Kidney tubule cell (primary cell): ENCODE measurements at places on chromosomes 5 and 9.

DNA sequence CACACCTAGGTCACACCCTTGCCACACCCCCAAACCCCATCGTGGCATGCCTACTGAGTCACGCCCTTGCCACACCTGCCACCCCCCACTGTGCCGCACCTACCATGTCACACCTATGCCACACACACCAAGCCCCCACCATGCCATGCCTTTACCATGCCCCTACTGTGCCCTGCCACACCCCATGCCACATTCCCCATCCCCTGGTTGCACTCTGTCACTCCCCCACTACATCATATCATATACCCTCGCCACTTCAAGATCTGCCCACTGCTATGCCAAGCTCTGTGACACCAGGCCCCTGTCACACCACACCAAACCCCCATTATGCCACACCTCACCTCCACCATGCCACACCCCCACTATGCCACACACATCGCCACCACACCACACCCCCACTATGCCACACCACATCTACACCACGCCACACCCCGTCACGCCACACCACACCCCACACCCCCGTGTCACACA is 101.2 kb downstream of the OLFM1 start:
- DNase-seq: no peak

DNA sequence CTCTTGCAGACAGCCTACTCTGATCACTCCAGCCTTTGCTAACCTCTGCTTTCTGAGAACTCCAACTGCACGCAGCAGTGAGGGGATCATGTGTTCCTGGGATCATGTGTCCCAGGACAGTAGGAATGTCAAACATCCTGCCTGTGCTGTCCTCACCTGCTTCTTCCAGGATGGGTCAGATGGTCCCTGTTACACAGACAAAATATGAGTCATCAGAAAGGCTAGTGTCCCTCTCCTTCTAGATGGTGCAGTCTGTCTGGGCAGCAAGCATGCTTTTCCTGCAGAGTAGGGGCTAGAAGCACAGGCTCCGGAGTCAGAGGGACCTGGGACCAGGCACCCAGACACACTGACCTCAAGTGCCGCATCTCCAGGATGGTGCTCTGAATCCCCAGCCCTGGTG is 20.1 kb upstream of the SLC25A48 start:
- peak; percentile 62 for DNase-seq

- peak; percentile 15 for DNase-seq
These were observed 32.6 kb downstream of the WDR36 start for GRCh38 chr5:111124793-111125192.

GRCh38 chr9:37640246-37640645 is 10.5 kb upstream of the FRMPD1 start:
- DNase-seq: no peak

DNA sequence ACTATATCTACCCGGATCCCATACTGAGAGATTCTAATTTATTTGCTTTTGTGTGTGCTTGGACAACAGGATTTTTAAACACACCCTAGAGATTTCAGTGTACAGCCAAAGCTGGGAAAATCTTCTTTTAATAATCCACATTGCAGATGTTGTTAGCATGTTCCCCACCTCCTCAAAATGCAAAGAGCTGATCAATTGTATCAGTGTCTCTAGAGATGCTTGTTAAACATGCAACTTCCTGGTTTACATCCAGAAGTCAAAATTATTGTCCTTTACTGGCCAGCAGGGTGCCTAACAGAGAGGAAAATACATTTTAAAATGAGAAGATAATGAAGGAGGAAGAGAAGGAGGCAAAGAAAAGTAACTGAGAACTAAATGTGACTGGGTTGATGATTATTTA is 793.3 kb downstream of the SEMA5A start:
- DNase-seq: peak; percentile 3

GRCh38 chr5:73797132-73797510 is 171.1 kb downstream of the ARHGEF28 start:
- DNase-seq: no peak

GRCh38 chr5:52655163-52655562 is 132.6 kb upstream of the ITGA1 start:
- DNase-seq: no peak

DNA sequence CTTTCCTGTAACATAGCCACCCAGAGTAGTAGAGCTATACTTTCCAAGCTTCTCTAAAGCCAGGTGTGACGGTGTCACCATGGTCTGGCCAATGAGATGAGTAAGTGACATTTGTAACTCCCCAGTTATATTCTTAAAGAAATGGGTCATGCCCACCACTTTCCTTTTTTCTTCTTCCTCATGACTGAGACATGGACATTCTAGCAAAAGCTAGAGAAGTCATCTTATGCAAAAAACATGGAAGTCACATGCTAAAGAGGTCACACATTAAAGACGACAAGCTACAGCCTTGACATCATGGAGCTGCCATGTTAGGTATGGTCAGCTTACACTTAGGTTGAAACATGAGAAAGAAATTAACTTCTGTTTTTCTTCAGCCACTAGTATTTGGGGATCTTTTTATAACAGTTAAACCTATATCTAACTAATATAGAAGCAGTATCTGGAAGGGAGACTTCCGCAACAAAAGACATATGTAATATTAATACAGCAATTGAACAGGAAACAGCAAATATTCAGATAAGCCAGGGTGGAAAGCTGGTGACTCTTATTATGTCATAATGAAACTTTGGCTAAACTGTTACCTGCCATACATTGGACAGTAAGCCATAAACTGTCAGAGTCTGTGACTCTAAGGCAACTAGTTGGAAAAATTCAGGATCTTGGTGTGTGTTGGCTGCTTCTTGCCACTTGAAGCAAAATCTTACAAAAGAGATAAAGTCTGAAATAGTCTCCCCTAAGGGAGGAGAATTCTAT is 54.7 kb upstream of the SNX2 start:
- DNase-seq: no peak
